Activated CD4-positive, alpha-beta memory T cell treated with anti-CD3 and anti-CD28 coated beads for 36 hours (primary cell): ENCODE measurements at places on chromosomes 5 and 9. TPM values are rescaled to one million over a fixed set of nuclear protein-coding genes. Genes with fewer than 3 reads are reported as not detected.

The LPAR1 gene
- not detected for total RNA-seq

The OSMR gene
- total RNA-seq: not detected

The FGFR4 gene
- total RNA-seq: 0.87 TPM

The ADRB2 gene
- 0.52 TPM for total RNA-seq

The RAB3C gene
- total RNA-seq: not detected

The FRMD3 gene
- 0.62 TPM for total RNA-seq

The BSPRY gene
- total RNA-seq: 8.5 TPM

The PAPPA gene
- total RNA-seq: not detected

The TAF11L10 gene
- not detected for total RNA-seq
